ENCODE measurements at places on chromosomes 5 and 9.

DNA sequence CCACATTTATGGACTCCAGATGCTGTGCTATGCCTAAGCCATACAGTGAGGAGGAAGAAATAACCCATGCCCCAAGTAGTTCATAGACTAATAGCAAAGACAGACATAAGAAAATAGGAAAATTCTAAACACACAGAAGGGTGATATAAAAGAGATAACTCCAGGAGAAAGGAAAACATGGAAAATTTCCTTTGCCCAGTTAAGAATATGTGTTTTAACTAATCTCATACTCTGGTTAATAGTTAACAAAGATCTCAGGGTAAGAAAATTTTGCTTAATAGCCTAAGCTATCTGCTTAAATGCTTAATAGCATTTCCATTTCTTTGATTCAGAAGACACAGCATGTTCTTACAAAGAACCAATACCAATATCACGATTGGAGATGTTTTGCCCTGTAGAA is 358.0 kb downstream of the MSX2 start:
- DNase-seq = no peak

GRCh38 chr5:160626322-160626721 is 204.7 kb downstream of the PTTG1 start:
- no peak for DNase-seq

- DNase-seq = no peak
These were observed 7.2 kb downstream of the HMGCS1 start for GRCh38 chr5:43305948-43306565.

- no peak for DNase-seq
These were observed 143.5 kb downstream of the CDK5RAP2 start for GRCh38 chr9:120436446-120436845.

- no peak for DNase-seq
These were observed 269.8 kb upstream of the RFX3 start for GRCh38 chr9:3795556-3795955.

DNA sequence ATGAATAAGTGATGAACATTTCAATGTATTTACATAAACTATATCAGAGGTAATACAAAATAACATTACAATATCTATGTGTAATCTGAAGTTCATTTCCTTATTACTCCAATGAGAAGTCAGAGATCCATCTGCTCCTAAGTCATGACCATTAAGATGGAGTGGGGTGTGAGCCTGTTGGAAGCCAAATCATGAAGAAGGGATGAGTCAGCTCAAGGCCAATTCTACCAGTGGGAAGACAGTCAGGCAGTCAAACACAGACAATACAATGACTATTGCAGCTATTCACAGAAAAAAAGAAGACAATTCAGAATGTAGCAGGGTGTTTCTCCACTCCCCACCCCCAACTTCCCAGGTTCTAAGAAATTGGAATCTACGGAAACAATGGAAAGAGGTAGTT is 155.0 kb downstream of the NFIB start:
- DNase-seq = no peak

GRCh38 chr9:69264526-69264925 is 60.5 kb upstream of the ENTREP1 start:
- peak; percentile 22 for DNase-seq

DNA sequence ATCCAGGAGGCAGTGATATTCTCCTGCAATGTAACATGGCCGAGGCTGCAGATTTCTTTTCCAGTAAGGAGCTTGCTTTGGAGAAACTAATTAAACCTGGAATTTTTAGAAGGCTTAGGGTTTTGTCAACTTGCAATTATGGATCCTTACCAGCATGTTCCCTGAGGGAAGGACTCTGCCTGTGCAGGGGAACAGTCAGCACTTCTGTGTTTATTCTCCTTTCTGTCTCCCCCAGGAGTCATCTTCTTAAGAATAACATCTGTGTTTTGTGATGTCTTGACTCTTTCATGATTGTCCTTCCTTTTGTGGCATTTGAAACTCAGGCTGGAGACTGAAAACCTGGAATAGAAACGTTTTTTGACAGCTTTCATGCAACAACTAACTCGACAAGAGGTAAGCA is 80.5 kb upstream of the TNFSF8 start:
- DNase-seq = no peak

- DNase-seq = no peak
These were observed 358.9 kb downstream of the ACTL7B start for GRCh38 chr9:108496846-108497245.

Data from bone marrow (tissue), 2 donors.